ENCODE measurements at places on chromosomes 1 and 21.

GRCh38 chr1:6889875-6890480 lies 104.7 kb downstream of the CAMTA1 start:
- DNase-seq: peak; percentile 52

DNA sequence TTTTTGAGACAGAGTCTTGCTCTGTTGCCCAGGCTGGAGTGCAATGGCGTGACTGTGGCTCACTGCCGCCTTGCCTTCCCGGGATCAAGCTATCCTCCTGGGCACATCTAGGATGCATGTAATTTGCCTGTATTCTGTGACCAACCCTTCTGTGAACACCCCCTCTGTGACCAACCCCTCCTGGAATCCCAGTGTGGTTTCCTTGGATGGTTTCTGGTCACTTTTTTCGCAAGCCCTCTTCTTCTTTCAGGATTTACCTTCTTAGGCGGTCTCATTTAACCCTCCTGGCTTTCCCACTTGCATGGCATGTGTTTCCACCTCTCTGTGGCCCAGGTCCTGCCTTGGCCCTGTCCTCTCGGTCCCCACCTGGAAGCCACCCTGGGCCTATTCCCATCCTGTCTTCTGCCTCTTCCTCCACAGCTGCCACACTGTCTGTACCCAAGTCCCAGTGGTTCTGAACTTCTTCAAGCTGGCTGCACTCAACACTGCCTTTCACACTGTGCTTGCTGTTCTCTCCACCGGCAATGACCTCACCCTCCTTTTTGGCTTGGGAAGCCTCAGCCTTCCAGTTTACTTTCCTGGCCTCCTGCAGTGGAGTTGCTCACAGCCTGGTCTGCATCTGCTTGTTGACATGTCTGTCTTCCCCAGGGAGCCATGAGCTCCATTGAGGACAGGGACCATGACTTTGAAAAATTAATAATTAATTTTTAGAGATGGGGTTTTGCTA lies 57.0 kb downstream of the DISC1 start:
- no peak for DNase-seq

- DNase-seq: no peak
Observed at GRCh38 chr1:153384958-153385580, 5.8 kb downstream of the S100A8 start.

DNA sequence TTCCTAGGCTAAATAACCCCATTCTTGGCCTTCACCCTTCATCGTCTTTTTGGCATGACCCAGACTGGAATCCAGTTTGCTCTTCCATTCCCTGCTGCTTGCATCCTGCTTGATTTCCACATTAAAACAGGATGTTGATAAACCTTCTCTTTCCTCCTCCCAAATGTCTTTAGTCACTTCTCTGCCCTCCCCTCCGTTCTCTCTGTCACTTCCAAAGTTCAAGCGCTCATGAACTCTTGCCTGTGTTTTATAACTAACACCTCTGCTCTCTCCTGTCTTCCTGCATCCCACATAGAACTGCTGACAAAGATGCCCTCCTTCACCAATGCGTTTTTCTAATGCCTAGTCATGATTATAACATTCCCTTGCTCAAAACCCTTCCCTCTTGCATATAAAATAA lies 65.6 kb upstream of the SLC44A3 start:
- DNase-seq: no peak

DNA sequence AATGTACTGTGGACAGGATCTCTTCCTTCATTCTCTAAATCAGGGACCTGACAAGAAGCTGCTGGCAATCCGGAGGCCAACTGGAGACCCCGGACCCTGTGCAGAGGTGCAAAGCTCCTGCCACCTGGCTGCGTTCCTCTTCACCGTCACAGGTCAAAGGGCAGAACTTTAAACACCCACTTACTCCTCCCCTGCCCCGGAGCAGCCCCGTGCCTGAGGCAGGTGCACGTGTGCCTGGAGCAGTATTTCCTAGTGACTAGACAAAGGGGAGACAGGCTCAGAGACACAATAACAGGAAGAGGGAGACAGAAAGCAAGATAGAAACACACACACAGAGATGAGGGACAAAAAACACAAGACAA lies 6.6 kb upstream of the PIGC start:
- no peak for DNase-seq

GRCh38 chr1:205849619-205850355 lies at the start of gene PM20D1:
PM20D1 (minus strand) TSS chr1:205850132; CDS start chr1:205850072, 60 bp downstream.
- peak; percentile 82 for DNase-seq

DNA sequence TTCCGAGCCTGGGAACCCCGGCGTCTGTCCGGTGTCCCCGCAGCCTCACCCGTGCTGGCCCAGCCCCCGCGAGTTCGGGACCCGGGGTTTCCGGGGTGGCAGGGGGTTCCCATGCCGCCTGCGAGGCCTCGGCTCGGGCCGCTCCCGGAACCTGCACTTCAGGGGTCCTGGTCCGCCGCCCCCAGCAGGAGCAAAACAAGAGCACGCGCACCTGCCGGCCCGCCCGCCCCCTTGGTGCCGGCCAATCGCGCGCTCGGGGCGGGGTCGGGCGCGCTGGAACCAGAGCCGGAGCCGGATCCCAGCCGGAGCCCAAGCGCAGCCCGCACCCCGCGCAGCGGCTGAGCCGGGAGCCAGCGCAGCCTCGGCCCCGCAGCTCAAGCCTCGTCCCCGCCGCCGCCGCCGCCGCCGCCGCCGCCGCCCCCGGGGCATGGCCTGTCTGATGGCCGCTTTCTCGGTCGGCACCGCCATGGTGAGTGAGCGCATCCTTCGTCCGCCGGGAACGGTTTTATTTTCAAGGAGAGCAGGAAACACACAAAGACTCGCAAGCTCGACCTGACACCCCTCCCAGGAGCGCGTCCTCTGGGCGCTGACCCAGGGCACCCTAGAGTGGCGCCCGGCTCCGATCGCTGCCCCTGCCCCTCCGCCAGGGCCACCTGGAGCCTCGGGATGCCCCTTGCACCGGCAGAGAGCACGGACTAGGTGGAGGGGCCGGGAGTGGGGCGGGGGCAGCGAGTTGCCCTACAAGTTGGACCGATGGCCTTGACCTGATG lies at the start of gene ABCG1:
ABCG1 (plus strand) TSS at position 305 of the 770 bp plus-strand sequence; CDS start at position 428, 123 bp downstream.
- DNase-seq: peak; percentile 40

DNA sequence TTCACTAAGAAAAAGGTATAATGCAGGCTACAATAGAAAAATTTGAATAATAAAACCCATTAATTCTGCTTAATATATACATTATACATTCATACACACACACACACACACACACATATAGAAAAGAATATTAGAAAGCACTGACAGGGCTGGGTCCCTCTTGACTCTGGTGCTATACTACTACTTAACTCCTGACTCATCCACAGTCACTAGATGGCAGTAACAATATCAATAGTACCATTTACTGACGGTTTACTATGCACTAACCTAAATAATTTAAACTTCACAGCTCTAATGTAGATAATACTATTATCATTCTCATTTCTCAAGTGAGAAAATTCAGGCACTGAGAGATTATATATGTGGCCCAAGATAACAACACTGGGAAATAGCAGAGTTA lies 87.5 kb downstream of the COP1 start:
- DNase-seq: no peak

- no peak for DNase-seq
Observed at GRCh38 chr1:13869172-13869797, 169.3 kb downstream of the PRDM2 start.

DNA sequence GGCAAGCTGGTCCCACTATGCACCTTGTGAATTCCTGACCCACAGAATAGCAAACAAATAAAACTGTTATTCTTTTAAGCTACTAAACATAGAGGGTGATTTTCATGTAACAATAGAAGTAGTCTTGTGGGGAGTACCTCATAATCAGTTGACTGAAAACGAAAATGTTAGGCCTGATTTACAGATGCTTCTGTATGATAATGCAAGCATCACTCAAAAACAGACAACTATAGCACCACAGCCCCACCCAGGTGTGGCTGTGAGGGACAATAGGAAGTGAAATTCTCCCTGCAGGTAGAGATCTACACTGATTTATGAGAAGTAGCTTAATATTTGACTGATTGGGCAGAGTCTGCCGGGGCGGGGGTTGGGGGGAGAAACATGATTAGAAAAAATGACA lies 26.5 kb upstream of the KRTAP19-8 start:
- no peak for DNase-seq

- peak; percentile 82 for DNase-seq
Observed at GRCh38 chr1:6348511-6349191, 44.9 kb downstream of the ACOT7 start.

- no peak for DNase-seq
Observed at GRCh38 chr1:61187352-61188086, 105.2 kb downstream of the NFIA start.

GRCh38 chr1:201759194-201759815 lies 69.7 kb upstream of the IPO9 start:
- DNase-seq: no peak

DNA sequence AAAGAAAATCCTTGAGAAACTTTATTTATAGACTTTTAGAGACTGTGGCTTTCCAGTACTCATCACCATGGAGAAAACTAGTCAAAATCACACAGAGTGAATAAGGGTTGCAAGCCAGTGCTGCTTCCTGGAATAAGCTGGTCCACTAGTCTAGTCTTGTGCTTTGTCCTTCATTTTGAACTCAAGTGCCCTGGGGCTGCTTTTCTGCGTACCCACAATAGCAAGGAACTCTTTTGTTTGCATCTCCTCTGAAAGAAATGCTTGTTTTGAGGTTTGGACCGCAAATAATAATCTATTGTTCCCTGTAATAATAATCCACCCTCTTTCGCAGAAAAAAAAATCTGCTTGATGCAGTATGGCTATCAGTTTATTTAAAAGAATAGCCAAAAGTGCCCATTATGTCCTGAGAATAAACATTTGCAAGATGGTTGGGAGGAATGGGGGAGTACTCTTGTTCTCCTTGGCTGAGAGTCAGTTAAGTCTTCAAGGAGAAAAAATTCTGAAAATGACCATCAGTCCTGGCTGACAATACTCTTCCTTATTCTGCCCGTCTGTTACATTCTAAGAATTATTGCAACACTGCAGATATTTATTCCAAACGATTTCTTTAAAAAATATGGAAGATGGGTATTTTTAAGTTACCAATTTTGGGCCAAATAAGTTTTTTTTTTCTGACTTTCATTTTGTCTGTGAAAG lies 41.9 kb downstream of the MPZL1 start:
- no peak for DNase-seq

GRCh38 chr1:1680912-1681273 lies 11.7 kb downstream of the SLC35E2B start:
- peak; percentile 8 for DNase-seq

- DNase-seq: no peak
Observed at GRCh38 chr1:28428990-28429520, 59.5 kb downstream of the PHACTR4 start.

- DNase-seq: no peak
Observed at GRCh38 chr1:222390181-222390580, 157.7 kb downstream of the HHIPL2 start.

DNA sequence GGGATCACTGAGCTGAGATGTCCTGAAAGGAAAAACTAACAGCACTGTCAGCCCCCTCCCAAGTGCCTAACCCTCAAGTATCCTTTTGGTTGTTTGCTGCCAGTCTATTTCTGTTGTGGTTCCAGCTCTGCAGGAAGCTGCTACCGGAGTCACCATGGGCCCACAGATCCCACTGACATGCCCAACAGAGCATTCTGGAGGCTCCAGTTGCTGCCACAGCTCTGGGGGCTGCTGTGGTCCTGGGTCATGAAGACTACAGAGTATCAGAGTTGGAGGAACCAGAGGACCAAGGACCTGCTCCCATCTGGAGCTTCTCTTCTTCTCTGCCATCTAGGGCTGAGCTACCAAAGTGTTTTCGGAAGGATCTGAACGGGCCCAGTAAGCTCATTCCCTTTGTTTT lies 910 bp downstream of the LCE3A start:
- DNase-seq: no peak

- DNase-seq: no peak
Observed at GRCh38 chr1:30966690-30967369, 58.3 kb upstream of the SDC3 start.

GRCh38 chr1:97571760-97572159 lies 349.1 kb downstream of the DPYD start:
- DNase-seq: no peak

DNA sequence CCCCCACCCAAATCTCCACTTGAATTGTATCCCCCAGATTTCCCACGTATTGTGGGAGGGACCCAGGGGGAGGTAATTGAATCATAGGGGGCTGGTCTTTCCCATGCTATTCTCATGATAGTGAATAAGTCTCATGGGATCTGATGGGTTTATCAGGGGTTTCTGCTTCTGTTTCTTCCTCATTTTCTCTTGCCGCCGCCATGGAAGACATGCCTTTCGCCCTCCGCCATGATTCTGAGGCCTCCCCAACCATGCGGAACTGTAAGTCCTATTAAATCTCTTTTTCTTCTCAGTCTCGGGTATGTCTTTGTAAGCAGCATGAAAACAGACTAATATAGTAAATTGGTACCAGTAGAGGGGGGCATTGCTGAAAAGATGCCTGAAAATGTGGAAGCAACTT lies 33.4 kb upstream of the ZNF496 start:
- DNase-seq: no peak

- no peak for DNase-seq
Observed at GRCh38 chr1:9766759-9767442, 56.9 kb downstream of the CLSTN1 start.

Measured in activated CD8-positive, alpha-beta T cell treated with anti-CD3 and anti-CD28 coated beads, Interleukin-2, amount 10 ng/mL, durations not matched to agents 7 days and 5 days (primary cell).